Brain (organoid and tissue), 16 donors: ENCODE measurements at places on chromosomes 13 and 19.

- DNase-seq: no peak
Observed at GRCh38 chr19:38786572-38787265, 2.3 kb upstream of the LGALS7B start.

GRCh38 chr13:23621316-23621645, 51.1 kb downstream of the TNFRSF19 start:
- no peak for DNase-seq

GRCh38 chr13:28204690-28205443, 66.5 kb downstream of the PAN3 start:
- no peak for DNase-seq

DNA sequence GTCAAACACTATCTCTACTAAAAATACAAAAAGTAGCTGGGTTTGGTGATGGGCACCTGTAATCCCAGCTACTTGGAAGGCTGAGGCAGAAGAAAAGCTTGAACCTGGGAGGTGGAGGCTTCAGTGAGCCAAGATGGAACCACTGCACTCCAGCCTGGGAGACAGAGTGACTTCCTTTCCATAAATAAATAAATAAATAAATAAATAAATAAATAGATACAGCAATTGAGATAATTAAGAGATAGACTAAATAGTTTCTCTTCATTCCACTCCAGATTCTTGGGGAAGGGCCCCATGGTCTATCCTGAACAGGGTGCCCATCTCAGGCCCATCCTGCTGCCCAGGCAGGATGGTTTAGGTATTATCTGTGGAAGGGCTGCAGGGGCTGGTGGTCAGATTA, 24.0 kb upstream of the FARP1 start:
- no peak for DNase-seq

DNA sequence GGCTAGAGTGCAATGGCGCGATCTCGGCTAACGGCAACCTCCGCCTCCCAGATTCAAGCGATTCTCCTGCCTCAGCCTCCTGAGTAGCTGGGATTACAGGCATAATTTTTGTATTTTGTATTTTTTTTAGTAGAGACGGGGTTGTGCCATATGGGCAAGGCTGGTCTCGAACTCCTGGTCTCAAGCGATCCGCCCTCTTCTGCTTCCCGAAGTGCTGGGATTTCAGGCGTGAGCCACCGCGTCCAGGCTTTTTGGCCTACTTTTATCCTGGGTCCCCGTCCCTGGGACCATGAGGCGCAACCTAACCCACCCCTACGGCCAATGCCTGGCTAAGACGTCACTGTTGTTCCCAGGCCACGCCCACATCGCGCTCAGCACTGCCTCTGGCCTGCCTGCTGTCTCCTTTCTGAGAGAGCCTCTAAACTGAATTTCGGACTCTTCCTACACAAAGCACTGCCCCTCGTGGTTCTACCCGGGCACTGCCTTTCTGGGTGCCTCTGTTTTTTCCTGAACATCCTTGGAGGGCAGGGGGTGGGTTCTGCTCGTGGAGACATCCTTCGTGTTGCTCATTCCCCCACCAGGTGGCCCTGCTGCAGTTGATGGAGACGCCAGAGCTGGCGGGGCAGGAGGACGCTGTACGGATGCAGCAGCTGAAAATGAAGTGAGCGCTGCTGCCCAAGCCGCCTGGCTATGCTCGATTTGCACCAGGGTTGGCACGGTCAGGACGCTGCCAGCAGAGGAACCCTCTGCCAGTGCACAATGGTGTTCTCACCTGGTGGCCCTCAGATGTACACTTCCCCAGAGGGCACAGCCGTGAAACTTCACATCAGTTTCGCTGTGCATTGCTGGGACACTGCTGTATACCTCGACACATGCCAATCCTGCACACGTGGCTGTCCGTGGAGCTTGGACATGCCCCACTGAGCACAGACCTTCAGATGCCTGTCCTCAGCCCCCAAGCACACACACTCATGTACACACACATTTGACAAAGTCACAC, 2.0 kb downstream of the REX1BD start:
- peak; percentile 98 for DNase-seq

DNA sequence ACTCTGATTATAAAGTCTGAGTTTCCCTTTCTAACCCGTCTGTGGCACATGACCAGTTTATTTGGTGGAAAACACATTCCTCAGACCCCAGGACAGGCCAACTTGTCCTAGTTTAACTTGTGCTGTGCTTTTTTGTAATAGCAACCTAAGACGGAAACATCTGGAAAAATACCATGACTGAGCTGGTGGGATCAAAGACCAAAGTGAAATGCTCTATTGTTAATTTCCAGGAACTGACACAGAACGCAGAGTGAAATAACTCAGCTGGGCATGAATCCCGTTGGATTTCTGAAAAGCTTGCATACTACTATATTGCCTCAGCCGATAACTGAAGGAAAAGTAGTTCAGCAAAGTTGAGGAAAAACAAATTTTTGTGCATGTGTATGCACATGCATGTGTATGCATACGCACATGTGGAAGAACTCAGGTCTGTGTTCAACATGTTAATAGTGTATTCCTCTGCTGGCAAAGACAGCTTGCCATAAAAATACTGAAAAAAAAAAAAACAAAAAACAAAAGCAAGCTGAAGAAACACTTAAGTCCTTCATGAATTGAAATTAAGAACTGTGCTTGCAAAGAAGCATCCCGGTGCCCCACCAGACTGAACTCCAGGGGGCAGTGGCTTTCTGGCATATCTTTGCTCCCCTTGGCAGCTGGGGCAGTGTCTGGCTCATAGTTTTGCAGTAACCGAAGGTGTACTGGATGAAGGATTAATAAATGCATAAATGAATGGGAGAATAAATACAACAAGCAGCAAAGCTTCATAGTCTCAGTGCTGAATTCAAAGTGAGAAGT, 187.8 kb downstream of the LHFPL6 start:
- DNase-seq: peak; percentile 22
